Activated naive CD4-positive, alpha-beta T cell treated with anti-CD3 and anti-CD28 coated beads, Interleukin-2, amount 50 U/mL, for 72 hours (primary cell): ENCODE measurements at places on chromosomes 2 and 18. TPM values are rescaled to one million over a fixed set of nuclear protein-coding genes. Genes with fewer than 3 reads are reported as not detected.

- peak; percentile 61 for DNase-seq
Measured at GRCh38 chr18:75211953-75212750, 1.6 kb downstream of the TSHZ1 start.

- no peak for DNase-seq
Measured at GRCh38 chr2:112923967-112924338, 13.0 kb downstream of the IL37 start.

Gene CRACDL
- not detected for total RNA-seq

- DNase-seq, result no peak
Measured at GRCh38 chr2:58521803-58522554, 280.9 kb upstream of the FANCL start.

DNA sequence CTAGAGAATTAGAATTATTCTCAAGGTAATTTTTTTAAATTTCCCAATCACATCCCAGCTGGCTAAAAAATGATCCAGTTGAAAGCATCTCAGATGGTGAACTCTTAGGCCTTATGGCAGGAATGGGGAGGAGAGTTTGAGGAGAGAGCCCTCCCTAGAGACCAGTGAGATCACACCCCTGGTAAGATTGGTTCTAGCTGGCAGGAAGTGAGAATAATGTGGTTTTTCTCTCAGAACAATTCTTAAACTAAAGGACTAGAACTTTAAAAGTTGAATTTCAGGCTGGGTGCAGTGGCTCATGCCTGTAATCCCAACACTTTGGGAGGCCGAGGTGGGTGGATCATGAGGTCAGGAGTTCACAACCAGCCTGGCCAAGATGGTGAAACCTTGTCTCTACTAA is 120.2 kb downstream of the MYO3B start:
- DNase-seq, result no peak
